ENCODE measurements at places on chromosomes 4 and X.

GRCh38 chrX:37686996-37687395, 1.4 kb downstream of the XK start:
- DNase-seq = no peak

GRCh38 chr4:142314686-142315085, 531.4 kb downstream of the INPP4B start:
- no peak for DNase-seq

DNA sequence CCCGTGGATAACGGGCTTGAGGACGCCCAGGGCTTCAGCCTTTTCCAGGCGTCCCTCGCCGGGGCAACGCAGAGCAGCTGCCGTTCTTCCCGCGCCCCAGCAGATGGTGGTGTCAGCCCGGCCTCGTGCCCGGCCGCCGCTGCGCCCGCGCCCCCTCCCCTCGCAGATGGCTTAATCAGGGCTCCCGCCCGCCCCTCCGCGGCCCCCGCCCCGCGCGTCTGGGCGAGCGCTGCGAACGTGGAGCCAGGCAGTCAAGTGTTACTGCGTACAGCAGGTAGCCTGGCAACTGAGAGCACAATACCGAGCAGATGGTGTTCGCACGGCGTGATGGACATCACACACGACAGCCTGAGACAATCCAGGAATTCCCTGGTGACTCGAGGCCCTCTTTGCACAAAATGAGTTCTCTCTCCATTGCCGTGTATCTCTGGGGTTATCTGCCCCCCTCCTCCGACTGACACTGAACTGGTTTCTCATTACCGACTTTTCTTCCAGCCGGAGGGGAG, 69.3 kb downstream of the MGST2 start:
- peak; percentile 71 for DNase-seq

DNA sequence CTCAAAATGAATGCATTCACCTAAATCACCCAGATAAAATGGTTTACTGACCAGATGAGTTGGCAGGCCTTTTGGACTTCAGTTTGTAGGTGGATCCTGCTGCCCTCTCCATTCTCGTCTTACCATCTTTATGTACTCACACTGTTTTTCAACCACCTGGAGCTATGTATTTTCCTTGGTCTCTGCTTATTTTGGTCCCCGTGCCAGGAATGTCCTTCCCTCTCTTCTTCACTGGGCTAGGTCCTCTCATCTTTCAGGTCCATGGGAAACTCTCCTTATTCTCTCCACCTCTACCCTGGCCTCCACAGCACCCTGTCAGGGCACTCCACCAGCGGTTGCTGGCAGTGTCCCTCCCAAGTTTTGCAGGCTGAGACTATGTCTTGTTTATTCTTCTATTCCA, 2.6 kb downstream of the GPRIN3 start:
- DNase-seq = no peak

GRCh38 chr4:88582493-88582892, 9.8 kb upstream of the HERC3 start:
- DNase-seq = no peak

All from stimulated activated naive CD8-positive, alpha-beta T cell treated with anti-CD3 and anti-CD28 coated beads, Interleukin-15, Interleukin-2, amounts not matched to agents 100 U/mL and 50 U/mL, for 24 hours (primary cell).